ENCODE measurements at places on chromosomes 16 and 17.

GRCh38 chr16:57489229-57489628 lies 2.9 kb upstream of the DOK4 start:
- DNase-seq: no peak

DNA sequence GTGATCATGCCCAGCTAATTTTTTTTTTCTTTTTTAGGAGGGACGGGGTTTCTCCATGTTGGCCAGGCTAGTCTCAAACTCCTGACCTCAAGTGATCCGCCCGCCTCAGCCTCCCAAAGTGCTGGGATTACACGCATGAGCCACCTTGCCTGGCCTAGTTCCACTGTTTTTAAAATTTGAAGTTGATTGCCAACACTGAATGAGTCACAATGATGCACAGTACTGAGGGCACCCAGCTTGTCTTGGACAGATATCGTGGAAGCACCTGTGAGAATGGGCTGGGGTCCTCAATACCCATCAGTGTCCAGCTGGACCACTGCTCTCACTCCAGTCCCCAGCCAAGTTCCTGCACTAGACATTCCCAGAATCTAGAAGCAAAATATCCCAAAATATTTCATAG lies 2.5 kb downstream of the KNOP1 start:
- DNase-seq: no peak

DNA sequence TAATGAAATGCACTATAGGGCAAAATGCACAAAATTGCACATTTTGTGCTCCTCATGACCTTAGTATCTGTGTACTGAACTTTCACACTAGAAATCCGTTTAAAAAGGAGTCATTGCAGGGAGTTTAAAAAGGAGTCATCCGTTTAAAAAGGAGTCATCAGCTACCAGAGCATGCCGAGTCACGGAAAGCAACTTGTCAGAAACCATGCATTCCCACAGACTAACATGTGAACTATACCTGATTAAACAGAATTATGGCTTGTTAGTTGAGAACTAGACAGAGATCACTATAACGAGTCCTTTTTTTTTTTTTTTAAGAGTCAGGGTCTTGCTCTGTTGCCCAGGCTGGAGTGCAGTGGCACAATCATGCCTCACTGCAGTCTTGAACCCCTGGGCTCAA lies 35.9 kb downstream of the SLC6A4 start:
- DNase-seq: no peak

DNA sequence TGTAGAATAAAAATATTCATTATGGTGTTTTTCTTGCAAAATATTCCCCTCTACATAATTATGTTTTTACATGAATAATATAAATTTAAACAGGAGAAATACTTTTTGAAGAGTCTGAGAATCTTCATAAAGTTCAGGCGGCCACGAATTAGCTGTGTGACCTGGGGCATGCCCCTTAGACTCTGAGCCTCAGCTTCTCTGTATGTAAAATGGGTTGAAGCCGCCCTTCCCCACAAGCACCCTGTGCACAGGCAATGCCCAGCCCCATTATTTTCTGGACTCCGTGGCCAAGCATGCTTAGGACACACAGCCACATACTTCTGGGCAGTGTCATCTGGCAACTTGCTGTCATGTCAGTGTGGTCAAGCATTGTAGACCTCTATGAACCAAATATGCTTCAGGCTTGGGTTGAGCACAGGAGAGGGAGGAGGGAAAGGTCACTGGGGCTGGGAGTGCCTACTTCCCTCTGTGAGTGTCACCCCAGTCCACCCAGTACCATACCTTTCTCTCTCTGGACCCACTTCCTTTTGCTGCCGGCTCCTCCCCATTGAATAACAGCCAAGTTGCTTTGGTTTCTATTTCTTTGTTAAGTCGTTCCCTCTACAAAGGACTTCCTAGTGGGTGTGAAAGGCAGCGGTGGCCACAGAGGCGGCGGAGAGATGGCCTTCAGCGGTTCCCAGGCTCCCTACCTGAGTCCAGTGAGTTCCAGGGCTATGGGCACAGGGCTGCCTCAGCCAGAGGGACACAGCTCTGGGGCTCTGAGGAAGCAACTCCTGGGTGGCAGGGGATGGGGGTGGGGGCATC lies at the start of gene LGALS9:
Gene LGALS9 (plus strand): TSS at position 582 of the 804 bp plus-strand sequence. CDS start 78 bp downstream, at position 660.
- DNase-seq: no peak

GRCh38 chr17:50027881-50028735 lies 27.8 kb upstream of the ITGA3 start:
- no peak for DNase-seq

- DNase-seq: no peak
Observed at GRCh38 chr16:14531101-14531500, 99.0 kb downstream of the PARN start.
